Subcutaneous adipose tissue (tissue), 4 donors: ENCODE measurements at places on chromosomes 11 and 22. TPM values are rescaled to one million over a fixed set of nuclear protein-coding genes. Genes with fewer than 3 reads are reported as not detected.

The MS4A2 gene
- total RNA-seq, result 0.75 TPM

The CBLIF gene
- total RNA-seq, result not detected

The KRTAP5-10 gene
- not detected for total RNA-seq

The SHISAL1 gene
- total RNA-seq, result 0.34 TPM

The H19 gene
- 47.1 TPM for total RNA-seq

The PKNOX2 gene
- total RNA-seq, result 1.8 TPM

The OR52H1 gene
- total RNA-seq, result not detected

The OR51B2 gene
- not detected for total RNA-seq

The MAPK8IP2 gene
- 0.19 TPM for total RNA-seq

The ARHGAP32 gene
- total RNA-seq, result 14.5 TPM

The MPPED2 gene
- 10.5 TPM for total RNA-seq

The NAALADL1 gene
- total RNA-seq, result 12.8 TPM

The MYRF gene
- not detected for total RNA-seq

The VSTM5 gene
- total RNA-seq, result not detected

The FAM168A gene
- total RNA-seq, result 17.9 TPM

The CDC42EP1 gene
- total RNA-seq, result 11.7 TPM

The MMP13 gene
- 0.38 TPM for total RNA-seq

The ISX gene
- not detected for total RNA-seq

The OR52A1 gene
- not detected for total RNA-seq

The RASSF10 gene
- total RNA-seq, result 0.38 TPM

The EIF3D gene
- 260 TPM for total RNA-seq
